ENCODE measurements at places on chromosomes 5 and 9. TPM values are rescaled to one million over a fixed set of nuclear protein-coding genes. Genes with fewer than 3 reads are reported as not detected.

GRCh38 chr5:10317825-10318682, 10.4 kb upstream of the CMBL start:
- no peak for DNase-seq

The TYRP1 gene
- not detected for total RNA-seq

DNA sequence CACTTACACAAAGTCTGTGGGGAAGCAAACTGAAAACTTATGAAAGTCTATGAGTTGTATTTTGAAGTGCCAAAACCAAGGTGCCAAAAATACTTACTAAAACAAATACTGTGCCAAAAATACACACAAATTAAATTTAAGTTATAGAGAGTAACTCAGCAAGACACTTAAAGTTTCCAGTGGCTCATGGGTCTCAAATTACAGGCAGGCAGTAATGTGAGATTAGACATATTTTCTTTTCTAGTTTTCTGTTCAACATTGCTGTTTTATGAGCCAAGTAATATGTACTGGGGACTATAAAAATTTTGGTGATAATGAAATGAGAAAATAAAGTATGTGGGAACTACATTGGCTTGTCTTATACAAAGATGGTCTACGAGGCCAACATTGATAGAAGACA, 172.2 kb upstream of the SNX2 start:
- DNase-seq: no peak

DNA sequence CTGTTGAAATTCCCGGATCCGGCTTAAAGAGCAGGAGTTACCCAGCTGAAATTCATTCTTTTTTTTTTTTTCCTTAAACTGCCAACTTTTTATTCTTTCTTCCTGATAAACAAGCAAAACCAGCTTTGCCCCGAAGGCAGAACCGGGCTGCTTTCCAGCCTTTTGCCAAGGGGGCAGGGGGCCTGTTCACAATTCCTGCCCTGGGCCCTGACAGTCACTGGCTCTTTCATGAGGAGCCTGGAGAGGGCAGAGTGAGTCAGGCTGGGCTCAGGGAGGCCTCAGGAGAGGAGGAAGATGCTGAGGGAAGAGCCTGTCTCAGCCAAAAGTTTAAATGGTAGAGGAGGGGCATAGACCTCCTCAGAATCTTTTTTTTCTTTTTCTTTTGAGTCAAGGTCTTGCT, 4.8 kb downstream of the GLIPR2 start:
- no peak for DNase-seq

GRCh38 chr9:137044502-137045177, 1.3 kb downstream of the NPDC1 start:
- no peak for DNase-seq

The SPATA31E1 gene
- total RNA-seq: not detected

- DNase-seq: no peak
Observed at GRCh38 chr5:36944607-36945225, 68.1 kb downstream of the NIPBL start.

The ALDH1A1 gene
- 527 TPM for total RNA-seq

- no peak for DNase-seq
Observed at GRCh38 chr9:136667940-136668760, 5.4 kb downstream of the EGFL7 start.

- no peak for DNase-seq
Observed at GRCh38 chr5:35618781-35619180, 1.1 kb downstream of the SPEF2 start.

DNA sequence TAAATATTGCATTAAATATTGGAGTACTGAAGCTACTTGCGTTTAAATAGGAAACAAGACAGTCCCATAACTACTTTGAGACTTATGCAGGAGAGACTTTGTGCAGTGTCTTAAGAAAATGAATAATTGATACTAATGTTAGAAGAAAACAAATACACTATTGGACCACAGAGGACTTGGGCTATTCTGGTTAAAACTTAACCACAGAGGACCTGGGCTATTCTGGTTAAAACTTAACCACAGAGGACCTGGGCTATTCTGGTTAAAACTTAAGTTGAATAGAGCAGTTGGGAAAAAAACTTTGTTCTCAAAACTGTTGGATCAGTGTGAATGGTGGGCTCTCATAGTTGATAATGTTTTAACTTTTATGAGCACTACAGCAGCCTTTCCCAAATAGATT, 141.7 kb downstream of the WDR70 start:
- DNase-seq: no peak

The SH3GLB2 gene
- 31.3 TPM for total RNA-seq

DNA sequence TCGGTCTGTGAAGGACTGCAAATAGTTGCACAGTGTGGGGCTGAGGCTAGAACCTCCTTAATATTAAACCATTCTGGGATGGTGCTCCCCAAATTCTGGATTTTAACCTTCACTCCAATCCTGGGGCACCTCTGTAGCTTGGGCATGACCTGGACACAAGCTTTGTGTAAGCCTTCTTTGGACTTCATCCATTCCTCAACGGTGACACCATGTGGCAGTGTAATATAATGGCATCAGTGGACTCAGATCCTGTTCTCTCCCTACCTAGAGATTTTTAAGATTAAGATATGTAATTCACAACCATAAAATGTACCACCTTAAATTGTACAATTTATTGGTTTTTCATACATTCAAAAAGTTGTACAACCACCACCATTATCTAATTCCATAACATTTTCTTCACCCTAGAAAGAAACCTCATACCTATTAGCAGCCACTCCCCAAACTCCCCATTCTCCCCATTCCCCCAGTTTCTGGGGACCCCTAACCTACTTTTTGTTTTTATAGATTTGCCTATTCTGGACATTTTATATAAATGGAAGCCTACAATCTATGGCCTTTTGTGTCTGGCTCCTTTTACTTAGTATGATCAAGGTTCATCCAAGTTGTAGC, 4.8 kb upstream of the PLGRKT start:
- peak; percentile 63 for DNase-seq

DNA sequence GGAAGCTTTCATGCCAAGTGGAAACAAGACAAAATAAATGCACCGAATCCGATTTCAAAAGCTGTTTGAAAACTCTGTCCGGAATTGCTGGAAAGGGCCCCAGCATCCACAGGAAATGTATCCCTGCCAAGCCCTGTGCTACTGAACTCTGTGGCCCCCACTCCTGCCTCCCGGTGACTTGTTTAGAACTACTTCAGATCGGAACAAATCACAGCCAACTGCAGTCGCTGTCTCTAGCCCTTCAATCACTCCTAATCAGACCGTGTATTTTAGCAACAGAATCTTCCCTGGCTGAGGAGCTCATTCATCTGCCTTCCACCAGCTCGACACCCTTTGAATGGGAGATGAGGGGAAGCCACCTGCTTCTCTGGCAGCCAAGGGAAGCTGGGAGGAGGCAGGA, 94.1 kb downstream of the KCNIP1 start:
- no peak for DNase-seq

DNA sequence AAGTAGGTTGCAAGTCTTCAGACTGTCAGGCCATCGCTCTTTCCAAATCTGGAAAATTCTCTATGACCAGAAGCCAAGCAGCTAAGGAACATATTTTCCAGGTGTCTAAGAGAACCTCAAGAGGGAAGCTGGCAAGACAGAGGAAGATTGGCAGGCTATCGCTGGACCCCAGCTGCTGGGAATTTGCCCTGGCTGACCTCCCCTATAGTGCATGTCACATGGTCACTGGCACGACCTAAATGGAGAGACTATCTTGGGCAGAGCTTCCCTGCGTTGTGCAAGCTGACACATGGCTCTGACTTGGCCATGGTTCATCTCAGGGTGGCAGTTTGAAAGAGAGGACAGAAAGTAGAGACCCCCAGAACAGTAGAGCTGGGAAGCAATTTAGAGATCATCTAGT, 104.9 kb upstream of the ZNF618 start:
- no peak for DNase-seq

GRCh38 chr5:39370555-39371366, 6.5 kb upstream of the C9 start:
- DNase-seq: peak; percentile 81

The PCDHGB1 gene
- total RNA-seq: 0.63 TPM
